ENCODE measurements at places on chromosomes 12 and 14.

DNA sequence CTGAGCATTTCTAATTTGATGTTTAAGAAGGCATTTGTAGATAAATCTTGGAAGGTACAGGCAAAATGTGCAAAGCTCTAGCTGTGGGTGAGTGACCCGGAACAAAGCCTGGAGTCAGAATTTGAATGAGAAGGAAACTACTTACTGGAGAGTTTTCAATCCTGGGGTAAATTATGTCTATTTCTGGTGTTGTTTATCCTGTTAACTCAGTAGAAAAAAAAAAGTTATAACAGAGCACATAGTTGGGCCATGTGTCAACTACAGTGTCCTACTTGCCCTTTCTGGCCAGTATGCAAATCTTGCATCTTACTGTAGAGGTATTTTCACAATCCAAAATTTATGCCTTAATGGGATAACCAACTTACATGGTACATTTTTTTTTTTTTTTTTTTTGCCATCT is 182.3 kb downstream of the SYNE2 start:
- DNase-seq: no peak

GRCh38 chr14:64715628-64716412 is 11.6 kb downstream of the PLEKHG3 start:
- no peak for DNase-seq

DNA sequence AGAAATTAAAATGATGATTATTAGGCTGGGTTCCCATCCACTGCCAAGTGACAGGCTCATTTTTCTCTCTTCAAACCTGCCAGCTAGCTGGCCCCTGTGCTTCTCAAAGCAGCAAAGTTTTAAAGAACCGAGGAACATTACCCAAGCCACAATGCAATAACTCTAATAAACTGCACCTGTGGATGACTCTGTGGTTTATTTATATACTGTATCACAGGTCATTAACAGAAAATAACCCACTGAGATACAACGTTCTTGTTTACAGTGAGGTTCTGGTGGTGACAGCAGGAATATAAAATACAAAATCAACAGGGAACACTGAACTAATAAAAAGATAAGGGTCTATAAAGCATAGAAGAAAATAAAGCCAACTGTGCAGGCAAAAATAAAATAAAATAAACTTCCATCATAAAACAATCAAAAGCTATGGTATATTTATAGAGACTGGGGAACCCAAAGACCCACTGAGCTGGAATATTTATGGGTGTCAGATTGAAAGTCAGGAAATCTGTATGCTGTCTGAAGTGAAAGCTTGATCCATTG is 472.9 kb downstream of the NOVA1 start:
- no peak for DNase-seq

DNA sequence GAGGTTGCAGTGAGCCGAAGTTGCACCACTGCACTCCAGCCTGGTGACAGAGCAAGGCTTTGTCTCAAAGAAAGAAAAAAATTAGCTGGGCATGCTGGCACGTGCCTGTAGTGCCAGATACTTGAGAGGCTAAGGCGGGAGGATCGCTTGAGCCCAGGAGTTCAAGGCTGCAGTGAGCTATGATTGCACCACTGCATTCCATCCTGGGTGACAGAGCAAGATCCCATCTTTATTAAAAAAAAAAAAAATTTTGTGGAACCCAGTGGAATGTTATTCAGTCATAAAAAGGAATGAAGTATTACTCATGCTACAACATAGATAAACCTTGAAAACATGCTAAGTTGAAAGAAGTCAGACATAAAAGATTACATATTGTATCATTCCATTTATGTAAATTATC is 8.3 kb upstream of the ERBB3 start:
- no peak for DNase-seq

GRCh38 chr14:50036637-50037036 is 79.7 kb downstream of the VCPKMT start:
- no peak for DNase-seq

All from NCI-H2227 treated with DMSO at 0.1 percent for 48 hours (cell line).